ENCODE measurements at places on chromosomes 5 and 9.

- no peak for DNase-seq
Observed at GRCh38 chr5:121027636-121028035, 563.5 kb downstream of the PRR16 start.

DNA sequence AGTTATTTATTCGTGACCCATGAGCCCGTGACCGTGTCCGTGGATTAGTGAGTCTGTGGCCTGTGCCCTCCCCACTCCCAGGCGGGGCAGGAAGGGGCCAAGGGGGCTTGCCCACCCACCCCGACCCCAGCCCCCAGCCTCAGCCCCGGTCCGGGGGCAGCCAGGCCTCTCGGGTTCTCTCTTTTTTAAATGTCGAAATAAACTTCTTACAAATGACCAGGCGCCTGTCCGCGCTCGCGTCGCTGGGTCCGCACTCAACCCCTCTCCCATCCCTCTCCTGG lies 7.6 kb downstream of the BARHL1 start:
- no peak for DNase-seq

DNA sequence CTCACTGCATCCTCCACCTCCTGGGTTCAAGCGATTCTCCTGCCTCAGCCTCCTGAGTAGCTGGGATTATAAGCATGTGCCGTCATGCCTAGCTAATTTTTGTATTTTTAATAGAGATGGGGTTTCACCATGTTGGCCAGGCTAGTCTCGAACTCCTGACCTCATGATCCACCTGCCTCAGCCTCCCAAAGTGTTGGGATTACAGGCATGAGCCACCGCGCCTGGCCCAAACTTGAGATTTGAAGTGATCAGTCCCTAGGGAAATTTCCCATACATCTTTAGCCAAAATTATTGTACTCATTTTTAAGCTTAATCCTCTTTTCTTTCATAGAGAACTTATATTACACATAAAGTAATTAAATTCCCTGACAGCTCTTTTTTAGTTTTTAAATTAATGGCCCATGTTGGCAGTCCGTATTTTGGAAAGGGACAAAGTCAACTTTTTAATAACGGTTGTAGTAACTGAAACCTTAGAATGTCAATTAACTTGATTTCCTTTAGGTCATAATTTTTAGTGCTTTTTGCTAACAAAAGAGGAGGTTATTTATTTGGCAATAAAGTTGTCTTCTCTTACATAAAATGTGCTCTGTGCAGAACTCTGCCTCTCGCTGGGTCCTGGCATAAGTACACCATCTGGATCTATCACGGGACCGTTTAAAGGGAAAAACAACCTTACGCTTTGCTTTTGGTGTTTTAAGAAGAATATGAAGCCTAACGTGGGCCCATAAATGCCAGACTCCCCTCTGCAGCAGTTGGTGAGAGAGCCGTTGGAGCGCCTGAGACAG lies 142.3 kb upstream of the OTULINL start:
- no peak for DNase-seq

DNA sequence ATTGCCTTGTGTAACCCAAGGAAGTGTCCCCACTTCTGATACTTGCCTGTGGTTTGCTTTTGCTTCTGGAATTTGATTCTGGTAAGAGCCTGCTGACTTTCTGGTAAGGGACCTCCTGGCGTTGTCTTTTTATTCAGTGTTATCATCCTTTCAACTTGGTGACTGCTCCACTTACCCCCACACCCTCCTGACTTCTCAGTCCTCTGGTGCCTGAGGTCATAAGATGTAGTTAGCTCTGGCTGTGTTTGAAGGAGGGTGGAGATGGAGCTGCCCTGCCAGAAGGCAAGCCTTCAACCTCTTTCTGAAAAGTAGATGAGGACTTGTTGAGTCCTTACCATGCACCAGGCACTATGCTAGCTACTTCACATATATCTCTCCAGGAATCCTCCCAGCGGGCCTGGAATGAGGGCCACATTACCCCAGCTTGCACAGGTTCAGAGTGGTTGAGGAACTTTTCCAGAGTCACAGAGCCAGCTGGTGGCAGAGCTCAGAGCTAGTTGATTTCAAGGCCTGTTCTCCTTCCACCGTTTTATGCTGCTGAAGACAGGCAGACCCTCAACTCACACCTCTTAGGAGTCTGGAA lies 45.2 kb upstream of the PITX1 start:
- DNase-seq: no peak

DNA sequence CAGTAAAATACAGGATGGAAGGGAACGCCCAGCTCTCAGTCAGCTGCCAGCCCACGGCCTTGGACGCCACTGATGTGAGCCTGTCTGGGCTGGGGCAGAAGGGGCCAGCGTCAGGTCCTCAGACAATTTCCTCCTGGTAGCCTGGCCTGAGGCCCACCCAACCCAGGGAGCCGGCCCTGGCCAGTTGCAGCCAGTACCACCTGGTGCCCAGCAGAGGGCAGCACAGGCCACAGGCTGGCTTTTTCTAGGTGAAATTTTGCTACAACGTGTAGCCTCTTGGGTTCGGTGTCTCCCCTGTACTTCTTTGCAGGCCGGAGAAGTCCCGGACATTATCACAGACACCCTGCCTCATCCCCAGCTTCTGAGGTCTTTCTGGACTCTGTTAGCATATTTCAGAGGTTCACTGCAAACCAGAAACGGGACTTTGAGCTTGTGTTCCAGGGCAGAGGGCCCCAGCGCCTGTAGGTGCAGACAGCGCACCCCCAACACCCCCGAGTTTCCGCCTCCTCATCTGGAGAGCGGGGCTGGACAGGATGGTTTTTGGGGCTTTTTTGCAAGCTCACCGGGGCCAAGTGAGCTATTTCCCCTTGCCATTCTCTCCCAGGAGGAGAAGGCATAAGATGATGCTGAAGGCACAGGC lies 45.9 kb upstream of the KCNMB1 start:
- peak; percentile 47 for DNase-seq

GRCh38 chr9:88596376-88596775 lies 61.4 kb downstream of the NXNL2 start:
- DNase-seq: no peak

DNA sequence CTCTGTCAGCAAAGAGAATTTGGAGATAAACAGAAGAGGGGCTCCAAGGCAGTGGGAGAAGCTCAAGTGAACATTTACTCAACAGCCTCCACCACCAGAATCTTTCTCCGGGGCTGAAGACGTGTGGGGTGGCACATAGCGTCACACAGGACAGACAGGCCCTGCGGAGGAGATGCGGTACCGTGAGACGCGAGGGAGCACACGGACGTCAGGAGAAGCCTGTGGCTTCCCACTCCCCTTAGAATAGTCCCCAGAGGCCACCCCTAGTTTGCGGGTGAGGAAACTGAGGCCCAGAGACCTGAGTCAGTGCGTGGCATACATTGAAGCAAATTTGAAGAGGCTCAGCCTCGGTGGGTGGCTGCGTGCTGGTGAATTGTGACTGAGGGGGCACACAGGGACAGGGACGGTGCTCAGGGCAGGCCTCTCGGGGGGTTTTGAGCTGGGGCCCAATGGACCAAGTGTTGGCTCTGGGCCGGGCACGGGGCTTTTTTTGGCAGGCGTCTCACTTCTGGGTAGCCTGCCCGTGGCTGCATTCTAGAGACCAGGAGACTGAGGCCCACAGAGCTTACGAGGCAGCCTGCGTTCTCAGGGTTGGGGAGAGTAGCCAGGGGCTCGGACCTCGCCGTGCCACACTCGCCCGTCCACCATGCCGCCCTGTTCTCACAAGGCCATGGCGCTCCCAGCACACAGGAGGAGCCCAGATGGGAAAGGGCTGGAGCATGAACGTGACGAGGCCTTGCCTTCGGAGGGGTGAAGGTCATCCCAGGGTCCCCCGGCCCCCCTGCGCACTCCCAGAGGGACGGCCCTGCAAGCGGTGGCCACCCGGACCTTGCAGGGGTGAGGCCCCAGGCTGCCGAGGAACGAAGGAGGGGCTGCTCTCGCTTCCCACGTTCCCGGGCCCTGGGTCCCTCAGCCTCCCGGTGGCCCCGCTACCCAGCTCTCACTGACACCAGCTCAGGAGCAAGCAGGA lies 220.6 kb downstream of the C9orf50 start:
- no peak for DNase-seq

GRCh38 chr5:160486573-160486972 lies 64.9 kb downstream of the PTTG1 start:
- no peak for DNase-seq

- DNase-seq: peak; percentile 48
Observed at GRCh38 chr5:129094924-129095899, 663 bp downstream of the ISOC1 start.
